Stimulated activated CD4-positive, alpha-beta T cell treated with anti-CD3 and anti-CD28 coated beads, TNF-alpha, amount 100 ng/mL, for 4 hours (primary cell): ENCODE measurements at places on chromosomes 12 and 14.

GRCh38 chr12:100473050-100473715 is 483 bp upstream of the NR1H4 start:
- DNase-seq, result no peak

DNA sequence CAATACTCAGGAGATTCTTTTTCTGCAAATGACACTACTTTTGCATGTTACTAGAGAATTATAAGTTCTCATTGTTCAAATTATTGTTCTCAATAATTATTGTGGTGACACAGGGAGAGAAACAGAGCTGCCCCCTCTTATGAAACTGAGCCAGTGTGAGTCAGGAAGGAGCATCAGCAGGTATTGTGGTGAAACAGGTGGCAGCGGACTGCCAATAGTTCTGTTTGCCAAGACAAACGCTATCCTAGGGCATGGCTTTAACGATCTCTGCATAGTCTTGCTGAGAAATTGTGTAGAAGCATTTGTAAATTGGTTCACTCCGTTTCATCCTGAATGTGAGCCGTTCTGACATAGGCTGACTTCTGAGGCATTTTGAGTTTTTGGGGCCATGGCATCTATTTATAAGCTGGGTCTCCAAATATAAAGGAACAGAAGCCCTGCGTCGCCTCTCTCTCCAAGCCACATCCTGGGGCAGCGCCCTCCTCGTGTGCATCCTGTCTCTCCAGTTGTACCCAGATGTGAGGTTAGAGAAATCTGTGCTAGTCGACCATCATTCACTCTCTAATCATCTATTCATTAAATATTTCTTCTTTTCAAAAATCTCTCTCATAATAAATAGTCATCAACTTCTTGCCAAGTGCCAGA is 15.8 kb upstream of the PPP4R4 start:
- no peak for DNase-seq

GRCh38 chr12:91746976-91747375 is 398.7 kb downstream of the BTG1 start:
- DNase-seq, result no peak

DNA sequence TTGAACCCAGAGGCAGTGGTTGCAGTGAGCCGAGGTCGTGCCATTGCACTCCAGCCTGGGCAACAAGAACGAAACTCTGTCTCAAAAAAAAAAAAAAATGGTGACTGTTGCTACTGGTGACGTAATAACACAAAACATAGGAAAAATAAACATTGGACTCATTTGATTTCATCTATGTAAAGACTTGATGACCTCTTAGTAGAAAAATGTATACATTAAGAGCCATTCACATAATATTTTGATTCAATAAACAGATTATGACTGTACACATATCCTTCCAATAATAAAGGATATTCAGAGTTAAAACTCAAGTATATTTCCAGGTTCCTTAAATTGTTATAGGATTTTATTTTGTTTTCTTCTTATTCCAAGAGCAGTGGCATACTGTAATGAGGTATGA is 65.7 kb upstream of the AEBP2 start:
- DNase-seq, result no peak

- peak; percentile 57 for DNase-seq
These were observed 14.0 kb downstream of the ABCB9 start for GRCh38 chr12:122951979-122952892.

- DNase-seq, result no peak
These were observed 8.1 kb upstream of the ITPR2 start for GRCh38 chr12:26841085-26841484.

DNA sequence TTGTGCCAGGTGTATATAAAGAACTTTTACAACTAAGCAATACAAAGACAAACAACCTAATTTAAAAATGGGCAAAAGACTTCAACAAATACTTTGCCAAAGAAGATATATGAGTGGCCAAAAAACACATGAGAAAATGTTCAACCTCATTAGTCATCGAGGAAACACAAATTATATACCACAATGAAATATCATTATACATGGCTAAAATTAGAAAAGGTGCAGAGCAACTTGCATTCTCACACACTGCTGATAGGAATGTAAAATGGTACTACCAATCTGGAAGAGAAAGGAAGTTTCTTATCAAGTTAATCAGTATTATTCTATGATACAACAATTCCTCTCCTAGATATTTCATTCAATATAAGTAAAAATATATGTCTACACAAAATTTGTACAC is 131.6 kb upstream of the FRMD6 start:
- no peak for DNase-seq

DNA sequence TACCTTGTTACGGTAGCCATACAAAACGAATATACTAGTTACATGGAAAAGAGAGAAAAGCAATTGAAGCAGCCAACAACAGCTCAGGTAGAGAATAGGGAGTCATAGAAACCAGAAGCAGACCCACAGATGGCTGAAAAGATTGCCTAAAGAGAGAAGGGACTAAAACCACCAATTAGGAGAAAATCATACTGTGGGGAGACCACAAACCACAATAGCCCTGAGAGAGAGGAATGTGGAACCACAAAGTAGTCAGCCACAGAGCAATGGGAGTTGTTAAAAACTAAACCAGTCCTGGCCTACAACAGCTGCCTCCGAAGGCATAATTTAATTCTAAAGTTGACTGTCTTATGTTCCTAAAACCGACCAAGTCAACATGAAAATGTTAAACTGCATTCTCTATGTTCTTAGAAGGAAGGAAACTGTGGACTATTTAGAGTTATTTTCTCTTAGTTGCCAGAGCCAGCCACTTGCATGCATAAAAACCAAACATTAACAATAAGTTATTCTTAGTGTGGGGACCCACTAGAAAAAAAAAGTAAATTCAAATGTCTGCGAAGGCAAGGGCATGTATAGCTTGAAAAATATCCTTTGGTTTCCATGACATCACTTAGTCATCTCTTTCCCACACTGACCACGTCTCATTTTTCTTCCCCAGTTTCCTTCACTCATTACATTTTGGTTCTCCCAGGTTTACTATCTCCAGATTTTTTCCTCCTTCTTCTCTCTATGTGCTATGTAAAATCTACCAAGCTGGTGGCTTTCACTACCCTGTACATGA is 398.1 kb downstream of the NOVA1 start:
- no peak for DNase-seq

GRCh38 chr14:69612014-69612782 is 802 bp downstream of the SUSD6 start:
- no peak for DNase-seq

- DNase-seq, result no peak
These were observed 85.8 kb downstream of the SLC25A47 start for GRCh38 chr14:100409003-100409360.

- DNase-seq, result no peak
These were observed 4.1 kb upstream of the FIGNL2 start for GRCh38 chr12:51852404-51853137.

GRCh38 chr14:104660597-104660996 is 28.8 kb upstream of the INF2 start:
- no peak for DNase-seq

DNA sequence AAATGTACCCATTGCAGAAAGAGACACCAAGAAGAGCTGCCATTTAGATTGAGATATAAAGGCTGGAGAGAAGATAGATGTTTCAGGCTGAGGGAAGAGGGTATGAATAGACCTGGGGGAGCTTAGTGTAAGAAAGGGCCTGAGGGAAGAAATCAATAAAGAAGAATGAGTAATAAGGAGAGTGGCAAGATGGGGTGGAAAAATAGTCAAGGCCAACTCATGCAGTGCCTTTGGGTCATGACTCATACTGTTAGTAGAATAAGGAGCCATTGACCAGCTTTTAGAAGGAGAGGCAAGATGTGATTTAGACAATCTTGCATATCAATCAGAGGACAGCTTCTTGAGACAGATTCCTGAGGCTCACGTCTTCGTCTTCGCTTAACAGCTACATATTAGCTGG is 287.5 kb downstream of the DUSP6 start:
- DNase-seq, result no peak

DNA sequence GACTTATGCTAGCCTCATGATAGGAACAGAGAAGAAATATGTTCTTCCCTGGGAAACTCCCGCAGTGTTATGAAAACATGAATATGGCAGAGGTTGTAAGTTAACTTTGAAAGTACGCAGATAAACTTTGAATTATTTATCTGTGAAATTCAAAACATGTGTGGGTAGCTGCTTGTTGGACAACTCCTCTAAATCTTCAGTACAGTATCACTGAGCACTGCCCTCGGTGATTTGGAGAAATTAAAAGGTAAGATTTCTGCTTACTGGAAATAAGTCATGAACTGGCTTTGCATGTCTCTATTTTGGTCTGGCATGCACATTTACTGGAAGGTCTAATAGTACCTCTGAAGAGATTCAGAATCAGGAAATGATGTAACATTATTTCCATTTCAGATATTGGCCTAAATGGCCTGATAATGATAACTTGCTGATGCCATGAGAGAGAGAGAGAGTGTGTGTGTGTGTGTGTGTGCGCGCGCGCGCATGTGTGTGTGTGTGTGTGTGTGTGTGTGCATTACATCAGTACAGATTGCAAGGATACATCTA is 1441.9 kb upstream of the FLRT2 start:
- DNase-seq, result no peak

GRCh38 chr14:90168425-90169105 is 87.8 kb upstream of the PSMC1 start:
- DNase-seq, result no peak

DNA sequence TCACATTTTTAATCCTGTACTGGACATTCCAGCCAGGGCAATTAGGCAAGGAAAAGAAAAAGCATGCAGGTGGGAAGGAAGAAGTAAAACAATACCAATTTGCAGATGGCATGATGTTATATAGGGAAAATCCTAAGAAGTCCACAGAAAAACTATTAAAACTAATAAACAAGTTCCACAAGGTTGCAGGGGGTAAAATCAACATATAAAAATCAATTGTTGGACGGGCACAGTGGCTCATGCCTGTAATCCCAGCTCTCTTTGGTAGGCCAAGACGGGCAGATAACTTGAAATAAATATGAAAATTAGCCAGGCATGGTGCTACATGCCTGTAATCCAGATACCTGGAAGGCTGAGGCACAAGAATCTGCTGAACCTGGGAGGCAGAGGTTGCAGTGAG is 31.9 kb downstream of the SEC23A start:
- no peak for DNase-seq

- no peak for DNase-seq
These were observed 163.2 kb downstream of the DYRK2 start for GRCh38 chr12:67811437-67812361.
